ENCODE measurements at places on chromosomes 4 and X.

DNA sequence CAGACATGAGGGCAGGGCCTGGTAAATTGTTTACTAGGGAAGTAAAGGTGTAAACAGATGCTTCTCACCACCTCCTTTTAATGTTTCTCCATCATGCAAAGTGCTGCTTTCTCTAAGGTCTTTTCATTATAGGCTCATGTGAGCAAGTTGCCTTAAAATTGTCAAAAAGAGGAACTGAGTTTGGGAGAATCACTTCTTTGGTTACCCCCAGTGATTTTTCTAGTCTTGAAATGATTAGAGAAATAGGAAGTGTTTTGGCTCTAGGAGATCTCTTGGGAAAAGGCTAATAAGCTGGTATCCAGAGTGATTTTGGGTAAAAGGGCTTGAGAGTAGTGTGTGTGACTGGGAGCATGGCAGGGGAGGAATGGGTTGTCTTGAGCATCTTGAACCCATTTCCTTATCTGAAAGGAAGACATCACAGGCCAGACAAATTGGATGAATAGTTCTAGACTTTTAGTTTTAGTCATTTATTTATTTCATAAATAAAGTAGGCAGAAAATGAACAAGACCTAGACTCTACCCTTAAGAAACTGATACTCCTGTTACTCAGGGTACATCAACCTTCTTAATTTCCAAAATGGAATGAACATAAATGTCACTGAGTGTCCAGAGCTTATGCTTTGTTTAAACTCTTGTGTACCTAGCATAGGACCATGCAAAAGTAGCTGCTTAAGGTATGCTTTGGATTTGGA is 14.2 kb downstream of the GRPR start:
- no peak for DNase-seq

DNA sequence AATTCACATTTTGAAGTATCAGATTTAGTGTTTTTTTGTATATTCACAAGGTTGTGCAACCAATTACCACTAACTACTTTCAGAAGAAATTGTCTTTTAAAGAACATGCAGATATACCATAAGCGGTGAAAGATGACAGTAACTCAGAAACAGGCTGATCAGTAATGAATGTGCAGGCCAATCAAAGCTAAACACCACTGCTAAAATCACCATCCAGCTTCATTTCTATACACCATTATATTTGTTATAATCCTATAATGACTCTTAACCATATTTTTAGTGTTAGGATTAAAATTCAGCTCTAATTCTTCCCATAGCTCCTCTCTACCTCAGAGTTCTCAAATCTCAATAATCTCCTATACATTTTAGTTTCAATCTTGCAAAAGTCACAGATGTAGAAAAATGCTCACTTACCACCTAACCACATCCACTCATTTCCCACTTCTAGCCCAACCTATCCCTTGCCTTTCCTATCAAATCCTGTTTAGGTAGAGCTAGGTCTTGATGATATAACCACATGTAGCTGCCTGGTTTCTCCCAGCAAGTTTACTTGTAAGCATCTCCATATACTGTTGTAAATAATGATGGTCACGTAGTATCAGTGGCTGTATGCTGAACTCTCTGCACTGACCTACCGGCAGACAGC is 16.6 kb downstream of the COQ2 start:
- DNase-seq, result no peak

DNA sequence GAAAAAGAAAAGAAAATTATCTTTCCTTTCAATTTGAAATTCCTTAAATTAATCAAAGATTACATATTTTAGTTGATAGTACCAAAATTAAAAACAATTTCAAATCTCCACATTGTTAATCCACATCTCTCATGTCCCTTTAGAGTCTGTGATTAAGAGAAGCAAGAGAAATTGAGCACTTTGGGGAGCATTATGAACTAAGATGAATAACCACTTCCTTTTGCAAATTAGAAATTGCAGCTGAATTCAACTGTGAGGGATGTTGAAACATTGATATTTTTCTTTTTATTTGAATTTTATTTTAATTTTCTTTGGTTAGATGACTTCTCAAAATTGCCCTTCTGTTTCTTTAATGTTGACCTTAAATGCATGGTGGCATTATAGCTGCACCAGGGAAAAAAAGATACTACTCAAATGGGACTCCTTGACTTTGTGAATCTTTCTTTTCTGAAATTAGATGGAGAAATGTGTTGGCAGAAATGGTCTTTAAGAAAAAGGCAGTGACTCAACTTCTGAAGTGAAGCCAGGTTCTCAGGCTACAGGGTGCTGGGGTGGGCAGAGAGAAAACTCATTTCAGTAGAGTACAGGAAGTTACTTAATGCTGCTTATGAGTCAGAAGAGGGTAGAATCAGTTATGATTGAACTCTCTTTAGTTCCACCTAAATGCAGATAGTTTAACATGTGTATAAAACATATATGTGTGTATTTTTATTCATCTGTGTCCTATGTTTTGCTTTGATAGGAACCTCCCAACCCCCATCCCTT is 92.0 kb upstream of the TNIP3 start:
- DNase-seq, result no peak

GRCh38 chrX:16100673-16101072 is 22.7 kb upstream of the GRPR start:
- DNase-seq, result no peak

GRCh38 chrX:118534716-118535493 is 39.3 kb downstream of the DOCK11 start:
- DNase-seq, result no peak

DNA sequence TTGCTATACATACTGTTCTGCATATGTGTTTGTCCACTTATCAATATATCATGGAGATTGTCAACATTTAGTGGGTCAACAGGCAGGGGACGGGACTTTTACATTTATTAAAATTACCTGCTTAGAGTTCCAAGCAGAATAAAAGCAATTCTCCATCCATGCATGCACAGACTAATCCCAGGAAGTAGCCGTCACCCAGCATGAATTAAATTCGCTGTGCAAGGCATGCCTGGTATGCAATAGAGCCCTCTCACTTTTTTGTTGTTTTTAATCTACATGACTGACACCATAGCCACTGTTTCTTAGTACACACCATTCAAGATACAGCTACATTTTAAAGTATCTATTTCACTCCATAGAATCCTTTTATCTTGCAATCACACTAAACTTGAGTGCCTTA is 108.9 kb downstream of the USP46 start:
- DNase-seq, result no peak

DNA sequence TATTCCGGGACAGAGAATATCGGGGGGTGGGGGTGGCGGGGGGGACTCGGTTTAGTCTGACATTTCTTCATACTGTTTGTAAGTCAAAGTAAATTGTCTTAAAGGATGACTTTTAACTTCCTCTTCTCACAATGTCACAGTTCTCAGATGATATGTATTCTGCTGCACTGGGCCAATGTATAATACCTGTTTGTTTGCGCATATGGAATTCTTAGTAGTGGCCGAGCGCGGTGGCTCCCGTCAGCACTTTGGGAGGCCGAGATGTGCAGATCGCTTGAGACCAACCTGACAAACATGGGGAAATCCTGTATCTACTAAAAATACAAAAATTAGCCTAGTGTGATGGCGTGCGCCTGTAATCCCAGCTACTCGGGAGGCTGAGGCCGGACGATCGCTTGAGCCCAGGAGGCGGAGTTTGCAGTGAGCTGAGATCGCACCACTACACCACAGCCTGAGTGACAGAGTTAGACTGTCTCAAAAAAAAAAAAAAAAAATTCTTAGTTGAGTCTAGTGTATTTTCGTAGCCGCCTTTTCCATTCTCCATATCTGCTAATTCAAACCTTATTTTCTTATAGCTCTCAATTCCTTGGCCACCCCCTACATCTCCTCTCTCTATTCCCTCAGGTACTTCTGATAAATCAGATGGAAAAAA is 851 bp downstream of the POLR2B start:
- DNase-seq, result no peak

DNA sequence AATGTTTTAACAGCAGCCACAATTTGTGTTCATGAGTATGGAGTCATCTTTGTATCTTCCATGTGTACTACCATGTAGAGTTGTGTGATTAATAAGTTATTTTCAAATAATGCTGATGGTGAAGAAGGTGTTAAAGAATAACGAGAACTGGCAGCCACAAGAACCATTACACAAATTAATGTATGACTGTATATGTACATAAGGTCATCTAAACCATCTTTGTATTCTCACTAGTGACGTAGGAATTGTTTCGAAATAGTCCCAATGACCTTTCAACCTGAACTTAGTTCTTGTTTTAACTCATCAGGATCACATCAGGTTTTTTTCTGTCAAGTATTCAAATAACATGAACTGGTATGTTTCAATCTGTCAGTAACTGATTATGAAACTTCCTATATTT is 48.3 kb upstream of the NOCT start:
- DNase-seq, result no peak

- no peak for DNase-seq
Measured at GRCh38 chr4:163707873-163708272, 213.4 kb downstream of the TMA16 start.

- DNase-seq, result no peak
Measured at GRCh38 chr4:3762753-3763549, 3.2 kb upstream of the ADRA2C start.

DNA sequence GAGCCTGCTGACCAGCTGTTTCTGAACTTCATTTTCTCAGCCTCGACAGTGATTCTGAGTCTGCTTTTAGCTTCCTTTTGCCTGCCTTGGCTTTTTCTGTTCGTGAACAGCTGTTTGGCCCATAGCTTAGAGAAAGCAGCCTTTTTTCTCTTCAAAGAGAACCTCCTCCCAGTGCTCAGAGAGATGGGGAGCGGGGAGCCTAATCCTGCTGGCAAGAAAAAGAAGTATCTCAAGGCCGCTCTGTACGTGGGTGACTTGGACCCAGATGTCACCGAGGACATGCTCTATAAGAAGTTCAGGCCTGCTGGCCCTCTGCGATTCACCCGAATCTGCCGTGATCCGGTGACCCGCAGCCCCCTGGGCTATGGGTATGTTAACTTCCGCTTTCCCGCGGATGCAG is 756 bp downstream of the PABPC5 start:
- no peak for DNase-seq

DNA sequence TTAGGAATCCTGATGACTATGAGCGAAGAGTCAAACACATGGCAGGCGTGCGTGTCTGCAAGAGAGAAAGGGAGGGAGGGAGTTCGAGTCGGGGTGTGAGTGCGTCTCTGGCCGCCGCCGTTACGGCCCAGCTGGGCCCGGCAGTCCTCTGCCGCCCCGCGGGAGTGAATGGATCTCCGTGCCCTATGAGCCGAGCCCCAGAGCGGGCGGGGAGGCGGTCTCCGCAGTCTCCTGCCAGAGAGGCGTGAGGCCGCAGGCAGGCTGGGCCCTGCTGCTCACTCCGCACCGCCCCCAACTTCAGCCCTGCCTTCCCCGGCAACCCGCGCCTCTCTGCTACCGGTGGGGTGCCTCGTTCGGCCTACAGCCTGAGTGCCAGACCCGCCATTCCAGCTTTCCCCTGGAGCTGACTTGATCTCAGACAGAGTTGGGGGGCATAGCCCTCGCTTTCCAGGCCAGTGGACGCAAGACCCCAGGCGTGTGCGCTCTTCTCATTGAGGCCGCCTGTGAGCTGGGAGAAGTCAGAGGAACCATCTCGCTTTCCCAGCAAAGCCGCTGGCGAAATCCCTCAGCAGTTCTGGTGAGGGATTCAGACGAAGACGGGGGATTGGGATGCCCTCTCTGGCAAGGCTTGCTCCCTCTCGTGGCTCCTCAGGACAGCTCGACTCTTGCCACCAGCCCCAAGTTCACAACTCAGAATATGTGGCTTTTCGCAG is 1.4 kb downstream of the SLC16A2 start:
- DNase-seq, result no peak

DNA sequence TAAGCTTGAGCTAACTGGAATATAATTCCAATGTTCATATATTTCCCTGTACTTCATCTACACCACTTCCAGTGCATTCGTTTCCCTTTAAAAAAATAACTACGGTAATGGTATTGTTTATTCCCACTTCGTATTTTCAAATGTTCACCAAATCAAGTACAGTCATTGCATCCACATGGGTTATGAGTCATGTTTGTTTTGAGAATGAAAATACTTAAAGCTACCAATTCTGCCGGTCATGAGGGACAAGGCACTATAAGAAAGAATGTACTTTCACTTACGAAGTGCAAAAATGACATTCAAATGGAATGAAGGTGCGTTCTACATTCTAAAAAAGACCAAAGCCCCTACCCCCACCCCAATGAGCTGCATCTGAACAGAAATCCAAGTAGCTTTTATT is 174.4 kb upstream of the FGF13 start:
- no peak for DNase-seq

- DNase-seq, result no peak
Measured at GRCh38 chr4:38582889-38583470, 81.0 kb upstream of the KLF3 start.

DNA sequence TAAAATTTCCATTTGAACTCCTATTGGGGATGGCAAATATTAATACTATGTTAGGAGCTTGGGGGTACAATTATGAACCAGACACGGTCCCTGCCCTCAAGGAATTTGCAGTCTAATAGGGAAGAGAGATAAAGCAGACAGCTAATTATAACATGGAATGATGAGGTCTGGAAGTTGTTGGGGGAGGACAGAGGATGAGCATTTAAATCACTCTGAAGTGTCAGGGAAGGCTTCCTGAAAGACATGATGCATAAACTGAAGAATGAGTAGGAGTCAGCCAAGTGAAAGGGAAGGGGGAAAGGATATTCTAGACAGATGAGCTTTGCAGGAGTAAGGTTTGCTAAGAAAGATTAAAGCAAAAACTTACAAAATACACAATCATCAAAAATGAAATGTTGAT is 15.9 kb downstream of the PLAC1 start:
- DNase-seq, result no peak

DNA sequence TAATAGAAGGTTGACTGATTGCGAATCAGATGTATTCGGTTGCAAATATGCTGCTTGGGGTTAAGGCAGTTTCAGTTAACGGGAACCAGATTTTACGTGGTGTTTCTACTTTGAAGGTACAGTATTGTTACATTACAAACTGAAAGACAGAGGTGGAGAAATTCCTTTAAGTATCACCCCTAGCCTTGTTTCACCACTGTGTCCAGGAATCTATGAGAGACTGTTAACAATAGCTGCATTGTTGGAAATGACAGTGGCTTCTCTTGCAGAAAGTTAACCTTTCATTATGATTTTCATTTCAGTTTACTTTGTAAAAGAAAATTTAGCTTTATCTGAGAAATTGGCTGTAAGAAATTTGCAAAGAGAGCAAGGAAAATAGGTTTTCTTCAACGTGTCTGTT is 2.6 kb downstream of the CDKL5 start:
- DNase-seq, result no peak

DNA sequence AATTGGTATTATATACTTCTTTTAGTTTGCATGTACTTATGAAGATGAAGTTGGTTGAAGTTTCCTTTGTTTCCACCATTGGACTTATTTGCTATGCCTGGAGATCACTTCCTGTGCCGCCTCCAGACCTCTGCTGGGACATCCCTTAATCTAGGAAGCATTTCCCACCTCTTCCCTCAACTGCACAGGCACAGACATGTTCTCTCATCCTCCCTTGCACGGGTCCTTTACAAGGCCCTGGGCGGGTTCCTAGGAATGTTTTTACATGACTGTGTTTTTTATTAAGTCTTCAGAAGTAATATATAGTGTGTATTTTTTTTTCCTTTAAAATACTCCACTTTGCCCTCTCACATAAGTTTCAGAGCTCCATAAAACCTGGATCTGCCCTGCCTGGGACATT is 51.0 kb downstream of the TMEM131L start:
- no peak for DNase-seq

- no peak for DNase-seq
Measured at GRCh38 chr4:116374815-116375214, 710.6 kb downstream of the TRAM1L1 start.

- no peak for DNase-seq
Measured at GRCh38 chr4:4913147-4913561, 53.7 kb downstream of the MSX1 start.

Data from Caco-2 (cell line).